Activated naive CD4-positive, alpha-beta T cell treated with anti-CD3 and anti-CD28 coated beads for 36 hours (primary cell): ENCODE measurements at places on chromosomes 2 and 18. TPM values are rescaled to one million over a fixed set of nuclear protein-coding genes. Genes with fewer than 3 reads are reported as not detected.

The CXCR1 gene
- total RNA-seq: not detected

DNA sequence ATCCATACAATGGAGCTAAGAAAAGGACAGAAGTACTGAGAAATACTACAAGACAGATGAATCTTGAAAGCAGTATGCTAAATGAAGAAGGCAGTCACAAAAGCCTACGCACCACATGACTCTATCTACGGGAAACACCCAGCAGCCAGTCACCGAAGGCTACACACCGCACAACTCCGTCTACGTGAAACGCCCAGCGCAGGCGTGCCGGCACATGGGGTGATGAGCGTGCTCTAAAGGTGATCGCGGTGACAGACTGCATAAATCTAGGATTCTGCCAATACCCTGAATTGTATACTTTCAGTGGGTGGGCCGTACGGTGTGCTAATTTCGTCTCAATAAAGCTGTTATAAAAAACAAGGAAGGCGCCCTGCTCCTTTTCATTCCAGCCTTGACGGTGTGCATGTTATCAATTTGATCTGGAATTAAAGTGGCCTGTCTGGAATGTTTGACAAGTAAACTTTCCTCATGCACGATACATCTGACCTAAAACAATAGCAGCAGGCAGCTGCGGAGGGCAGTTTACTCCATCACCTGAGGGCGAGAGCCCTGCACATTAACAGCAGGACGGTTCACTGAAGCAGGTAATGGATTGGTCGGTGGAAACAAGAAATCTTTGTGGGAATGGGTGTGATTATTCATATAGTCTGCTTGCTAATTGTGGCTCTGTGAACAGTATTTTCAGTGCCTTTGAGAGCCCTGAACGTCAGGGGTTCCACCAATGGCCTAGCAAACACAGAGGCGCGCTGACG, 86.2 kb upstream of the SALL3 start:
- DNase-seq: no peak

- DNase-seq: no peak
Observed at GRCh38 chr2:41937921-41938708, 109.7 kb upstream of the PKDCC start.

GRCh38 chr2:203167751-203168150, 71.1 kb upstream of the CYP20A1 start:
- DNase-seq: no peak

DNA sequence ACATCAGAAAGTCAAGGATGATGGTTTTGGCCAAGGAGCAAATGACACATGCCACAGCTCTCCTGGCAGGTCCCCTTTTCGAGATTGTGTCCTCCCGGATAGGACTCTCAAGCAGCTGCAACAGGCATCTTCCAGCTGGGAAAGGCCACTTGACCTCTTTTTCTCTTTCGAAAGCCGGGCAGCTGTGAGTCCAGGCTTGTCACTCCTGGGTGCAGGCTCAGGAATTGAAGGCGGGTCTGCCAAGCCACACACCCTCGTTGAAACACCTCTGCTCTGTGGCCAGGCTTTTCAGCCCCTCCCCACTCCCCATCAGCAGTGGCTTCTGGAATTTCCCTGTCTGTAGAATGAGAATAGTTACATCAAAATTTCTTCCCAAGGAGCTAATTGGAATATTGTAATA, 98.0 kb downstream of the CCDC138 start:
- no peak for DNase-seq
